ENCODE measurements at places on chromosomes 2 and 18.

DNA sequence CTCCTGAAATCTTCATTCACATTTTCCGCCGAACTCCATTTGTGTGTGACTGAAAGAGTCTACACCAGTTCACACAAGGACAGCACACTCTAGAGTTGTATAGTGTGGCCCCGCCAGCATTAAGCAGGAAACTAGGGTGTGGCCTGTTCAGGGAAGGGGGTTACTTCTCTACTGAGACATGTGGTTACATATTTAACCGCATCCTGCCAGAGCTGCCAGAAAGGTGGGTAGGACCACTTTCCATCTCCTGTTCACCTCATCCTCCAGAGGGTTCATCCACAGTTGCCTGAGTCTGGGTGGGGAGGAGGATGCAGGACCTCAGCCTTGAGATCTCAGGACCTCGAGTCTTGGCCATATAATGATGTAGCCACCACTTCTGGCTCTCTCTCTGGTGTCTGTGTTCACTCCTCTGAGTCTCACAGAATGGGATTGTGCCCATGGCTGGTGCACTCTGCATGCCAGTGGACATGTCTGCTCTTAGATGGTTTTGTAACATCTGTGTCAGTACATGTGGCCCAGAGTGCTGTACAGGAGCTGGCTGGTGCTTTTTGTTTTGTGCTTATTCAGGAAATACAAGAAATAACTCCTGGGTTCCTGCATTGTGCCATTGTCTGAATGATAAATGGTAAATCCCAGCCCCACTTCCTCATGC is 7.7 kb upstream of the SP140L start:
- peak; percentile 48 for DNase-seq

DNA sequence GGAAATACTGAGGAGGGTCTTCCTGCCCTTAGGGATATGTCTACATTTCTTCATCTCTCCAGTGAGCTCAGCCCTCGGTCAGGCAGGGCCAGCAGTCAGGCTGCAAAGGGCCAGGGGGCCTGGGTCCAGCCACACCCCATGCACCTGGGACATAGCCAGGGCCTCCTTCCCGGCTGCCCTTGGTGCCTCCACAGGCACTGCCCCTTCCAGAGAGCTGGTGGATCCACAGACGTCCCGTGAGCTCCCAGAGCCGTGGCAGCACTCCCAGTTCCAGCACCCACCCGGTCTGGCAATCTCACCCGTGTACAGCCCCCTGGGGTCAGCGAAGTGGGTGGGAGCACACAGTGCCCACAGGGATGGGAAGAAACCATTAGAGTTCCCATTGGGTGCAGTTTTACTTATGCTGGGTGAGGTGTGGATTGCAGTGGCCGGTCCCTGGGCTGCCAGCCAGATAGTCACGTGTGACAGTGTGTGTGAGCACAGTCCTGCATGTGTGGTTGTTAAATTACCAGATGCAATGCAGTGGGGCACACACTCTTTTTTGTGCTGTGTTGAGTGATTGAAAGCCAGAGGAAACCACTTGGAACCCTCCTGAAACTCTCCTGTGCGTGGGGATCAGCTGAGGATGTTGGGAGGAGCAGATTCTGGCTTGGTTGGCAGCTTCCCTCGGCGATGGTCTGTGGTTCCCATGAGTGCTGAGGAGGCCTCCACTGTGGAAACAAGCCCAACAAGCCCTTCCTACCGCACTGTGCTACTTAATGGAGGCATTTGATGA is 131.0 kb downstream of the SNTG2 start:
- DNase-seq, result no peak

GRCh38 chr2:206075113-206075512 is 10.9 kb downstream of the INO80D start:
- no peak for DNase-seq

DNA sequence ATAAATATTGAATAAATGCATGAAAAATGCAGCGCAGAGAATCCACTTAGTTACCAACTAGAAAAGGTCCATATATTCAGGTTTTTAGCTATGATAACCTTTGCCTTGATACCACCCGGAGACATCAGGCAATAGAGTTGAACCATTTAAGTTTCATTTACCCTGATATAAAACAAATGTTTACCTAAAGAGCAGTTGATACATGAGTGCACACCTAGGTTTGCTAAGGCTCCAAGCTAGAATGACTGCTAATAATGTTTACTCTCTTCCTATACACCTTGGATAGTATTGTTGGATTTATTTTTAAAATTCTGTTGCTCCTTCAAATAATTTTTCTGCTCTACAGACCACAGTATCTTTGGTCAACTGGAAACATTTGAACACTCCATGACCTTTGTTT is 1463.6 kb downstream of the LRP1B start:
- no peak for DNase-seq

DNA sequence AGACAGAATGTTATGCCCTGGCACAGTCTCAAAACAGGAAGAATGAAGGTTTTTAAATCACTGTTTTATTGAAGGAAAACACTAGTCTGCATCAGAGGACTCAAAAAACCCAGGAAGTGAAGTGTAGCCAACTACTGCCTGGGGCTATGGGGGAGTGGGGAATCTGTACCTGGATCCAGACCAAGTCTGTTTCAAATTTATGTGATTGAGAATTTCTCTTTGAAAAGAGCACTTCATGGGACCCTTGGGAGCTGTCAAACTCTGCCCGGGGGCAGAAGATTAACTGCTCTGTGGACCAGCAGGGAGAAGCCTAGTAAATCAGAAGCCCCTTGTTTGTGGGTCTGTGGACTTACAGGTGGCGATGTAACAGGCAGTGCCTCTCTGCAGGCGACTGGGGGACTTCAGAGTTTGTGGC is 45.3 kb upstream of the TANC1 start:
- DNase-seq, result no peak

GRCh38 chr2:216103213-216103612 is 5.9 kb upstream of the XRCC5 start:
- no peak for DNase-seq

- DNase-seq, result no peak
Measured at GRCh38 chr2:105747991-105748390, 3.3 kb downstream of the NCK2 start.

DNA sequence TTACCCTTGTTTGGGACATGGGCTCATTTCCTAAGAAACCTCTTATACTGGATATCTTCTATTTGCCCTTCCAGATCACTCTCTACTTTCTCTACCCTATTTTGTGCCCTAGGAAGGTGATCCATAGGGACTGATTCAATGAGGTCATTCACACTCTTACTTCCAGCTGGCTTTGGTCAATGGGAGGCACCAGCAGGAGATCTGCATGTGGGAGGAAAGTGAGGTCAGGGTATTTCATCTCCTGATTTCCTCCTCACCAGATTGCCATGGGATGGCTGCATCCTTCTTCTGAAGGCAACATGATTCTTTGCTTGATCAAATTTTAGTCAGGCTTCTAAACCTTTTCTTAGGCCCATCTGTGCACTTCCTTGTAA is 15.2 kb downstream of the M1AP start:
- DNase-seq, result no peak

GRCh38 chr2:221097568-221097915 is 474.6 kb downstream of the EPHA4 start:
- no peak for DNase-seq

- no peak for DNase-seq
Measured at GRCh38 chr2:178962805-178963433, 87.0 kb downstream of the CCDC141 start.

- no peak for DNase-seq
Measured at GRCh38 chr2:237455764-237456163, 31.3 kb upstream of the MLPH start.

DNA sequence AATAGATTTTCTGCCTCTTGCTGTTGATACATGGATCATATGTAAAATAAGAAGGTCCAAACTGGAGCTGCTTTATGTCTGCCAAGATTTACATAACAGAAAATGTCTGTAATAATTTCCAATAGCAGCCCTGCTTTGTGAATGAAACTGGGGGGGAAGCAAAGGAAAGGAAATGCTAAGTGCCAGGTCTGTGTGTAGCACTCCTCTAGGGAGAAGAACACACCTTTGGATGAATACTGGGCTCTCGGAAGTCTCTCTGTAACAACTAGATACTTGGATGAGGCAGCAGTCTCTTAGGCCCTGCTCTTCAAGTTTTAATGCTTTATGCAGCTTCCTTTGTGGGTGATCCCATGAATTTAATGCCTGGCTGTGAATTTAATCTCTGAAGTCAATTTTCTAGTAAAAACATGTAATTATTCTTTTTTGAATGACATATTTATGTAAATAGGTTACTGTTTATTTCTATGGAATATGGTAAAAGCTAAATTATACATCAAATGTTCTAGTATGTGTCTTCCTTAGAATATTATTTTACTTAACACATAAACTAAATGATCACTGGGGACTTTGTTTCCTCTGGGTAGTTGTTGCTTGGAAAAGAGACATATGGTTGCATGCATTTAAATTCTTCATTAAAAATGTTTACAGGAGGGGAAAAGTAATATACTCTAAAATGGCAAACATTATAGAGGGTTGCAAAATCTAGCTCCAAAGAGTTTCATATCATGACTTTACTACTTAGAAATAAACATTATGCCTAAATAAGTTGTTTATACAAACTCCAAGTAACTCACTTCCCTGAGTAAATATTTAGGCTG is 336.6 kb upstream of the CWC22 start:
- no peak for DNase-seq

- DNase-seq, result no peak
Measured at GRCh38 chr18:63897072-63897471, 9.6 kb downstream of the SERPINB2 start.

Measured in activated CD4-positive, CD25-positive, alpha-beta regulatory T cell treated with anti-CD3 and anti-CD28 coated beads, Interleukin-2, amount 50 U/mL, for 16 hours (primary cell).